Activated CD8-positive, alpha-beta memory T cell treated with anti-CD3 and anti-CD28 coated beads for 4 hours (primary cell): ENCODE measurements at places on chromosomes 12 and 14.

DNA sequence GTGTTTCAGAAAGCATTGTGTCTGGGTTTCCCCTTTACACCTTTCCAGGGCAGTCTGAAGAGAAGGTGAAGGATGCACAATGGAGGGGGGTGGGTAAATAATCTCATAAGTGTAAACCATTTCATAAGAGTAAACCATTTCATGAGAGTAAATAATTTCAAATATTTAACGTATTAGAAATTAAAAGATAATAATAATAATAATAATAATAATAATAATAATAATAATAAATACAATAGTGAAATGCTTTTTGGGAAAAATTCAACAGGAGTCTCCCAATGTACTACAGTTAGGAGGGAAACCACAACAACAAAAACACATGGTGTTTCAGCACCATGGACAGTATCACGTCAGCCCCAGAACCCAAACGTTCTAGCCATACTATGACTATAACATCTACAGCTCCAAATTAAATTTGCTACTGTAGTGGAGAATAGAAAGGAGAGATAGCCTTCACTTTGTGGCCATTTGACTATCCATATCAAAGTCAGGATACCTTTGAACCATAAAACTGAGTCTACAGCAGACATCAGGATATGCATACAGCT is 691.8 kb downstream of the BCL11B start:
- no peak for DNase-seq

DNA sequence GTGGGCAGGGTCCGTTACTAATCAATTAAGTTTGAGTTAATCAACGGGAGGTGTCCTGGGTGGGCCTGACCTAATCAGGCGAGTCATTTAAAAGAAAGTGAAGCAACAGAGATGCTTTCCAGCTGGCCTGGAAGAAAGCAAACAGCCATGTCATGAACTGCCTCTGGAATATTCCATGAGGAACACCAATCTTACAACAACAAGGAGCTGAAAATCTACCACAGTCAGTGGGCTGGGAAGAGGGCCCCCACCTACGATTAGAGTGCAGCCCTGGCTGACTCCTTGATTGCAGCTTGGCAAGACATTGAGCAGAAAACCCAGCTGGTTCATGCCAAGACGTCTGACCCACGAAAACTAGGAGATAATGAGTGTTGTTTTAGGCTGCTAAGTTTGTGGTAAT is 56.2 kb downstream of the SSPN start:
- DNase-seq = no peak

- DNase-seq = no peak
These were observed 41.4 kb downstream of the SPTSSA start for GRCh38 chr14:34420547-34421150.

GRCh38 chr12:25332143-25332542 is 81.4 kb upstream of the KRAS start:
- no peak for DNase-seq

DNA sequence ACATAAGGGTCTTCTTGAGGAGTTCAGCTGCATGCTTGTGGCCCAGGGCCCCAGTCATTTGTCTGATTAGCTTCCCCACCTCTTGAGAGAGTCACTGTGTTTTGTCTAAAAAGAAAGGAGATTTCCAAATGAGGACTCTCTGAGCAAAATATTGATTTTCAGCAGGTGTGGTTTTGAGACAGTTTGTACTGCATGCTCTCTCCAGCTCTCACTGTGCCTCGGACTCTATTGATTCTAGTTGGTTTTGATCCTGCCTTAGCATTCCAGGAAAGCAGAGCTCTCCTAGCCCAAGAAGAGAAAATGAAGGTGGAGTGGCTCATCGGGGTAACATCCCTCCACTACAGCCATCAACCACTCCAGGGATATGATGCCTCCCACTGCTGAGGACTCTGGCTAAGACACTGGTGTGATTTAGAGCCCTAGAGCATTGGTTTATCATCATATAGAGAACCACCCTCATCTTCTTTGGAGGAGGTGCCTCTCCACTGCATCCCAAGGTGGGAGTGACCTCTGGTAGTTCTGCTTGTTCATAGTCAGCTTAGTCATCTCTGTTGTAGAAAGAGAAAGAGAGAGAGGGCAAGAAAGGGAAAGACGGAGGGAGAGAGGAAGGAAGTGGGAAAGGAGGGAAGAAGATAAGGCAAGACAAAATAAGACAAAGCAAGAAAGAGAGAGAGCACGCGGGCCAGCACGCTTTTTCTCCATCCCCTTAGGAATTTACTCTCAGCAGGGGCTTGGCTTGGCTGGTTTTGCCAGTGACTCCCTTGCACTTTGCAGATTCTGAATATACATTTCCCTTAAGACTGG is 365.6 kb downstream of the DPF3 start:
- no peak for DNase-seq

GRCh38 chr14:95006051-95006450 is 151.3 kb downstream of the DICER1 start:
- DNase-seq = no peak

DNA sequence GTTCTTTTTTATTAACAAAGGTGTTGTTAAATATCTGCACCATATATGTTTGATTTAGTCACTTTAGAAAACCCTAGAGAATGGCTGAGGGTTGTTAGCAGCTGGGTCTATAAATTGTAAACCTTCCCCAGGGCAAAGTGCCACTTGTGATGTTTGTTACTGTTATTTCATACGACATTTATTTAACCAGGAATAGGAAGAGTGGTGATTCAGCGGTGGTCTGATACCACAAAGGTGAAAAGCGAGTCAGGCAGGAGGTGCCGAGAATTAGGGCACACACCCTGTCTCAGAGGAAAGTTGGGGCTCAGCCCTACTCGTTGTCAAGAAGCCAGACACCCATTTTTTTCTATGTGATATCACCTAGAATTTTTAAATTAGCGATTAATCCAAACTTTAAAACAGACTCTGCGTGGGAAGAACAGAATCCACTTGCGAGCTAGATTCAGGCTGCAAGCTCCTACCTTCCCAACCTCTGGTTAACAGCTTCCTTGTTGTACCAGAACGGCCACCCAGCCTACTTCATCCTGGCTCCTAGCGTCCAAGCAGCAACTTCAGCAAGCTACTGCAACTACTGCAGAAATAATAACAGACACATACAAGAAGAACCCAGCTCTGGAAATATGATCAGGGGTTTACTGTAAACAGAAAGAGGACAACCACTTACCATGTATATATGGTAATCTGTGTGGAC is 126.7 kb downstream of the TMEM132D start:
- DNase-seq = no peak
